ENCODE measurements at places on chromosomes 4 and X.

- DNase-seq = no peak
These were observed 196.7 kb upstream of the LNX1 start for GRCh38 chr4:53788011-53788410.

- peak; percentile 46 for DNase-seq
These were observed 3.5 kb upstream of the IQSEC2 start for GRCh38 chrX:53284684-53285447.

DNA sequence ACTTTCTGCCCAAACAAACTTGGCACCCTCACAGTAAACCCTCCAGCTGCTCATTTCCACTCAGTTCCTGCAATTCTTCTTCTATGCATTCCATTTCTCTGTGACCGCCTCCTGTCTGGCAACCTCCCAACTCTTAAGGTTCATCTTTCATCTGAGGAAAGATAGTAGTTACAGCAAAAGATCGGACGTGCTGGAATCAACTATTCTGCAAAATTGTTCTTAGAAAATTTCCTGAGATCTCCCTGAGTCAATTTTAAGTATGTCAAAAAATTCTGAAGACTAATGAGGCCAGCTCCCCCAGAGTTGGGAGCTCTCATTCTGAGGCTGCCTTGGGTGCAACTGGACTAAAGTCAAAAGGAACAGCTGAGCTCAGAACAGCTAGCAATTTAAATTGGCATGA, 1026.0 kb downstream of the ADGRL3 start:
- DNase-seq = no peak

DNA sequence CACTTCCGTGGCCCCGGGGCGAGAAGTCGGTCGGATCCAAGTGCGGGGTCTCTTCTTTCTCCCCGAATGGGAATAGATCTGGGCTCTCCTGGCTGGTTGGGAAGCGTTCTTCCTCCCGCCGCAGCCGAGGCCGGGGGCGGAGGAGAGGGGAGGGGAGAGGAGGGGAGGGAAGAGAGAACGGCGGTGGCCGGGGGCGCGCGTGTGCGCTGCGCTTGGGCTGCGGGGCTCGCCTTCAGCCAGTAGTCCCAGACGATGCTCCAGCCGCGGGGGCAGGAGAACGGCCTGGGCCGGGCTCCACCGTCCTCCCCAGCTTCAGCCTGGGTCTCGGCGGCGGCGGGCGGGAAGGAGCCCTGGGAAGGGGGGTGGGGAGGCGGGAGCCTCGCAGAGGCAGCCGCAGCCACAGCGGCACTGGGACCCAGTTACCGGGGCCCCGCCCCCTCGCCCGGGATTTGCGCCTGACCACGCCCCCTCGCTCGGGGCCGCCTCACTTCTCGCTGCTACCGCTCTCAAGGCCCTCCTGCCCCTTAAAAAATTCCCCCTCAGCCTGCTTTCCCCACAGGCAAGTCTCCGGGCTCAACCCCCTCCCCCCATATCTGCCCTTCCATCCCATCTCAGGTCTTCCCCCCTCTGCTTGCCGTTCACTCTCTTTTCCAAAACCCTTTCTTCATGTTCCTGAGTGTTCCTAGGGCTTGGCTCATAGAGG, at the start of gene FGD1:
TSS of gene FGD1 (minus strand) at position 421 of the 703 bp plus-strand sequence. CDS start 802 bp downstream, outside the sequence.
- DNase-seq = peak; percentile 17
